ENCODE measurements at places on chromosomes 2 and 18. TPM values are rescaled to one million over a fixed set of nuclear protein-coding genes. Genes with fewer than 3 reads are reported as not detected.

DNA sequence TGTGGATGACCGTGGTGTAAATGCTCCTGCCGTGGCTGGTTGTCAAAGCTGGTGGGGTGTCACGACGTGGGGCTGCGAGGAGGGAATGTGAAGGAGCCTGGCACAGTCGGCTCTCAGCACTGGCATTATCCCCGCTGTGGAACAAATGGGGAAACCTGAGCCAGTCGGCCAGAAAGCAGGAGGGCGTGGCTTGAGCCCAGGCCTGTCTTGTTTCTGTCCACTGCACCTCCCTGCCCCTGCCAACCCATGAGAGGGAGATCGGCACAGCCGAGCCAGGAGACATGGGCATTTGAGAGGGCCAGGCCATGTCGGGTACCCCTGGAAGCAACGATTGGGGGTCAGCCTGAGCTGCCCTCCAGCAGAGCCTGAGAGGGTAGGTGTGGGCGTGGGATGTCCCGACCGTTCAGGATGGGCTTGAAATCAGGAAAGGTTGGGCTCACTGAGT, 44.5 kb downstream of the PDIA6 start:
- peak; percentile 50 for DNase-seq

DNA sequence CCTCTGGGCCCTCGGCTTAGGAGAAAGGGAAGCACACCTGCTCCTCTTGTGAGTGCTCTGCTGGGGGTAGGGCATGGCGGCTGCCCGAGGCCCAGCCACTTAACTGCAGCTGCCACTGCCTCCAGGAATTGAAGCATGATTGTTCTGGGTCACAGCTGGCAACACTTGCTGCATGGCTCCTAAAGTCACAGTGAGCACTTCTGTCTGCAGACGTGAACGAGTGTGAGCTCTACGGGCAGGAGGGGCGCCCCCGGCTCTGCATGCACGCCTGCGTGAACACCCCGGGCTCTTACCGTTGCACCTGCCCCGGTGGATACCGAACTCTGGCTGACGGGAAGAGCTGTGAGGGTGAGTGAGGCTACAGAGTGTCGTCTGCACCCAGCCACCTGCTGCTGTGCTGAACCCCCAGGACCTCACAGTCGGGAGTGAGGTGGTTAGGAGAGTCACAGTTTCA, 44.4 kb downstream of the FBLN7 start:
- DNase-seq = peak; percentile 54

DNA sequence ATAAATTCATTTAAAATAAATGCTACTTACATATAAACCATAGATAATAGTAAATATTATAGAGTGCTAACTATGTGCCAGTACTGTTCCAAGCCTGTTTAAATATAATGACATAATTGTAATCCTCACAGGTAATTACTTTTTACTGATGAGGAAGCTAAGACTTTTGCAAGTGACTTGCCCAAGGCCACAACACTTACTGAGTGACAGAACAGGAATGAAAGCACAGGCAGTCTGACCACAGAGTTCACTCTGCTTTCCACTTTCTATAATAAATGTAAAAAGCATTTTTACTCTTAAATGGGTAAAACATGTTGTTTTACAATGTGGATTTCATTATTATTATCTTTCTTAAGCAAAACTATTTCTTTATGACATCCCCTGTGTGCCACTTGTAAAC, 537.8 kb upstream of the SLC39A10 start:
- DNase-seq = no peak

GRCh38 chr2:1455466-1455865, 42.2 kb downstream of the TPO start:
- peak; percentile 26 for DNase-seq

DNA sequence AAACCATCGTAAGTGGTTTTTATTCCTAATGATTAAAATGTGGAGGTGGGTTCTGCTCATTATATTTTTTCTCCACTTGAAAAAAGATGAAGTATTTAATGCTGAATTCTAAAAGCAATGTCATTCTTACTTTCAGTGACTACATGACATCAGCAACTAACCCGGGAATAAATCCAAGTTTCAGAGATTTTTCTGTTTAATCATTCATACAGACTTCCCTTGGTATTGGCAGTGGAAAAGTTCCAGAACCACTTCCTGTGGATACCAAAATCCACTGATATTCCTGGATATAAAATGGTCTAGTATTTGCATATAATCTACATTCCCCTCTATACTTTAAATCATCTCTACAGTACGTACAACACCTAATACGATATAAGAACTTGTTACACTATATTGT, 128.6 kb downstream of the ZNF532 start:
- peak; percentile 86 for DNase-seq

GRCh38 chr2:118810766-118811165, 36.7 kb downstream of the EN1 start:
- DNase-seq = no peak

DNA sequence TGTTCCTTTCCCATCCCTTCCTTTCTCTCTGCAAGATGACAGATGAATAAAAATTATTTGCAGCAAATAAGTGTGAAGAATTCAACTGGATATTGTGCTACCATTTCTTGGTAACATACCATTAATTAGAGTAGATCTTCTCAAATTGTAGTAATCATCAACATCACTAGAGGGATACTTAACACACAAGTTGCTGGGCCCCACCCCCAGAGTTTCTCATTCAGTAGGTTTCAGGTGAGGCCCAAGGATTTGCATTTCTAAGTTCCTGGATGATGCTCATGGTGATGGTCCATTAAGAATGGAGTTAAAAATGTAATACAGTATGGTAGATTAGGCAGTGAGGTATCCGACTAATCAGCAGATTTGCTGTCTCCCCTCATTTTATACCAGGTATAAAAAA, 594.0 kb downstream of the ERBB4 start:
- DNase-seq = no peak

GRCh38 chr18:25453556-25454269, 101.7 kb upstream of the ZNF521 start:
- DNase-seq = peak; percentile 40

CCDC142 gene
- total RNA-seq = 12.3 TPM

C2orf80 gene
- not detected for total RNA-seq

DOK6 gene
- total RNA-seq = 4.9 TPM

FBLN7 gene
- total RNA-seq = 5.1 TPM

KCNE4 gene
- total RNA-seq = 7.2 TPM

SCYGR3 gene
- not detected for total RNA-seq

SLC5A7 gene
- total RNA-seq = 0.22 TPM

All from muscle of leg (tissue), 16 donors.